ENCODE measurements at places on chromosomes 2 and 18. TPM values are rescaled to one million over a fixed set of nuclear protein-coding genes. Genes with fewer than 3 reads are reported as not detected.
A peak's percentile ranks its signal among the peaks of the same experiment; 100 is the strongest.

DNA sequence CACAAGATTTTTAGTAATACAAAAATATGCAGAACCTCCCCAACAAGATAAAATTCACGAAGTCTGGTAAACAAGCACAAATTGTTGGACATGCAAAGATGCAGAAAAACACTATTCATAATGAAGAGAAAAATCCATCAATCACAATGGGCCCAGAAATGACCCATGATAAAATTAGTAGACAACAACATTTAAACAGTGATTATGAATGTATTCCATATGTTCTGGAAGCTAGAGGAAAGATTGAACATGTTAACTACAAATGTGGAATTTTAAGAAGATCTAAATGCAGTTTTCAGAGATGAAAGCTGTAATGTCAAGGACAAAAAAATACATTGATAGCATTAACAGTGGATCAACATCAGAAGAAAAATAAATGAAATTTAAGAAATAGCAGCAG lies 243.3 kb upstream of the LINC00305 start:
- H3K4me1 ChIP-seq, result no peaks in the 10 kb centered on the region
- DNase-seq, result no peak
- H3K36me3 ChIP-seq, result no peaks in the 10 kb centered on the region
- no peaks in the 10 kb centered on the region for H3K27me3 ChIP-seq
- no peak overlapping the region for H3K4me3 ChIP-seq

GRCh38 chr2:201363857-201364560 lies 6.9 kb upstream of the FLACC1 start:
- no peak for DNase-seq
- no peaks in the 10 kb centered on the region for H3K27me3 ChIP-seq
- H3K36me3 ChIP-seq, result peaks cover 41% of the 10 kb centered on the region
- H3K4me1 ChIP-seq, result no peaks in the 10 kb centered on the region

- no peak within 1 kb of the TSS for H3K27ac ChIP-seq
- no peak within 1 kb of the TSS for H3K4me3 ChIP-seq
- no peak for DNase-seq
These were observed at the start of gene AMER3 for GRCh38 chr2:130755256-130756052. Gene AMER3, plus strand, starts transcription at chr2:130755540. Its CDS starts 6,533 bp downstream, at chr2:130762073.

- H3K4me1 ChIP-seq, result no peaks in the 10 kb centered on the region
- no peaks in the 10 kb centered on the region for H3K36me3 ChIP-seq
- H3K4me3 ChIP-seq, result no peak overlapping the region
- no peak overlapping the region for H3K27ac ChIP-seq
- no peak for DNase-seq
- H3K27me3 ChIP-seq, result no peaks in the 10 kb centered on the region
These were observed 69.6 kb downstream of the EML4 start for GRCh38 chr2:42238644-42239288.

Gene CRYBA2
- not detected for total RNA-seq

DNA sequence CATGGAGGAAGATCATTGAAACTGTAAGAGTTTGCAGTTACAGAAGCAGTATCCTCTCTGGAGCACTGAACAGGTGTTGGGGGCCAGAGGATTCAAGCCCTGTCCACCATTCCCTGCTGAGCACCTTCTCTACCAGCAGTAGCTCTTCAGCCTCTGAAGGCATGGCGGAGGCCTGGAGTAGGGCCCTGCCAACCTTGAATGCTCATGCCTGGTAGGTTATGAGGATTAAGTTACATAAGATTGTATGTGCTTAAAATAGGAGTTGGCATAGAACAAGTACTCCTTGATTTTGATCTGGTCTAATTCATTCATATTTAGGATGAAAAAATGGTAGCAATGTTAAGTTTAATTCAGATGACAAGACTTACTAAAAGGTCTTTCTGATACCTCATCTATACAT lies 40.2 kb downstream of the FMNL2 start:
- H3K4me1 ChIP-seq, result no peaks in the 10 kb centered on the region
- H3K4me3 ChIP-seq, result no peak overlapping the region
- no peaks in the 10 kb centered on the region for H3K36me3 ChIP-seq
- DNase-seq, result no peak
- H3K27ac ChIP-seq, result no peak overlapping the region

GRCh38 chr2:47019961-47020681 lies 104.5 kb upstream of the MCFD2 start:
- peaks cover 28% of the 10 kb centered on the region for H3K4me1 ChIP-seq
- peaks cover 20% of the 10 kb centered on the region for H3K36me3 ChIP-seq
- no peaks in the 10 kb centered on the region for H3K27me3 ChIP-seq
- no peak overlapping the region for H3K4me3 ChIP-seq

GRCh38 chr2:149021761-149022160 lies 16.7 kb upstream of the LYPD6B start:
- H3K4me1 ChIP-seq, result no peaks in the 10 kb centered on the region
- no peaks in the 10 kb centered on the region for H3K36me3 ChIP-seq
- no peak for DNase-seq
- no peak overlapping the region for H3K27ac ChIP-seq

Gene ZSCAN30
- total RNA-seq, result 13.8 TPM

DNA sequence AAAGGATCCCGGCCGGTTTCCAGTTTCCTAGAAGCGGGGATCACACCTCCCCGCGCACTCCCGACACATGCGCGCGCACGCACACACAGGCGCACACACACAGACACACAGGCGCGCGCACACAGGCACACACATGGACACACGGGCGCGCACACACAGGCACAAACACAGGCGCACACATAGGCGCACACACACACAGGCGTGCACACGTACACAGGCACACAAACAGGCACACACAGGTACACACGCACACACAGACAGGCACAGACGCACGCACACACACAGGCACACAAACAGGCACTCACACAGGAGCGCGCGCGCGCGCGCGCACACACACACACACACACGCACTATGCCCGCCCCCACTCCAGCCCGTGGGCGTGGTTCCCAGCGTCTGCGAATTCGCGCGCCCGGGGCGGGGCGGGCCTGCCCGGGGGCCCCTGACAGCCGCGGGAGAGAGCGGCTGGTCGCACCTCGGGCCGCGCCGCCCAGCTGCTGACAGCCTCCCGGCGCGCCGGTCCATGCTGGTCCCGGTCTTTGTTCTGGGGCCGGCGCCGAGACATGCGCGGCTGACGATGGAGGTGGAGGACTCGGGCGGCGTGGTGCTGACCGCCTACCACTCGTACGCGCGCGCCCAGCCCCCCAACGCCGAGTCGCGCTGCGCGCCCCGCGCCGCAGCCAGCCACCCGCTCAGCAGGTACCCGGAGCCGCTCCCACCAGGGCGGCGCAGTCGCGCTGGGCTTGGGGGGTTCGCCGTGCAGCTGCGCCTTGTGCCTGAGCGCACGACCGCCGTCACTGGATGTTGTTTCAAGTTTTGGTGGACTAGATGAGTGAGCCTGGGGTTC lies at the start of gene ARHGAP28:
TSS of gene ARHGAP28 (plus strand) at position 470 of the 845 bp plus-strand sequence. CDS start at position 576, 106 bp downstream.
- no peaks in the 10 kb centered on the region for H3K27me3 ChIP-seq
- DNase-seq, result peak; percentile 80
- peak within 1 kb of the TSS; percentile 87 for H3K27ac ChIP-seq
- no peaks in the 10 kb centered on the region for H3K36me3 ChIP-seq
- peaks cover 5% of the 10 kb centered on the region for H3K4me1 ChIP-seq

GRCh38 chr2:101706121-101706818 lies 8.8 kb downstream of the MAP4K4 start:
- peaks cover 67% of the 10 kb centered on the region for H3K4me1 ChIP-seq
- H3K4me3 ChIP-seq, result no peak overlapping the region
- DNase-seq, result no peak

Gene PIEZO2
- total RNA-seq, result 0.12 TPM

Gene TEX44
- total RNA-seq, result not detected

GRCh38 chr2:10062931-10063365 lies 17.3 kb downstream of the CYS1 start:
- no peak overlapping the region for H3K4me3 ChIP-seq
- H3K27ac ChIP-seq, result no peak overlapping the region
- peak; percentile 23 for DNase-seq
- no peaks in the 10 kb centered on the region for H3K36me3 ChIP-seq
- no peaks in the 10 kb centered on the region for H3K27me3 ChIP-seq

- H3K4me3 ChIP-seq, result no peak overlapping the region
- H3K36me3 ChIP-seq, result no peaks in the 10 kb centered on the region
- H3K27ac ChIP-seq, result no peak overlapping the region
- H3K4me1 ChIP-seq, result no peaks in the 10 kb centered on the region
These were observed 63.0 kb upstream of the GLI2 start for GRCh38 chr2:120672526-120673204.

DNA sequence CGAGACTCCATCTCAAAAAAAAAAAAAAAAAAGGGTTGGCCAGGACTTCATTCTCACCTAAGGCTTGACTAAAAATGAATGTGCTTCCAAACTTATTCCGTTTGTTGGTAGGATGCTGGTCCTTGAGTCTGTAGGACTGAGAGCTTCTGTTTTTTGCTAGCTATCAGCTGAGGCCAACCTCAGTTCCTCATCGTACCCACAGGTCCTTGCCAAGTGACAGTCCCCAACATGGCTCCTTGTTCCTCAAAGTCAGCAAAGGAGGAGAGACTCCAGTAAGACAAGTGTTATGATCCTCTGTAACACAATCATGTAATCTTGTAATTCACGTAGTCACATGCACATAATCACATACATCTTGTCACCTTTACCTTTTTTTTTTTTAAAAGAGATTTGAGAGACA lies 37.0 kb downstream of the HAUS1 start:
- DNase-seq, result no peak
- H3K4me3 ChIP-seq, result no peak overlapping the region
- H3K4me1 ChIP-seq, result no peaks in the 10 kb centered on the region
- H3K27ac ChIP-seq, result no peak overlapping the region

- H3K4me3 ChIP-seq, result no peak overlapping the region
- DNase-seq, result no peak
- peak overlapping the region; percentile 85 for H3K27ac ChIP-seq
- no peaks in the 10 kb centered on the region for H3K27me3 ChIP-seq
- no peaks in the 10 kb centered on the region for H3K36me3 ChIP-seq
These were observed 74.1 kb upstream of the SMAD2 start for GRCh38 chr18:48004577-48004976.

- no peak for DNase-seq
- H3K27ac ChIP-seq, result no peak overlapping the region
- no peaks in the 10 kb centered on the region for H3K27me3 ChIP-seq
- no peak overlapping the region for H3K4me3 ChIP-seq
- H3K4me1 ChIP-seq, result no peaks in the 10 kb centered on the region
These were observed 20.1 kb downstream of the SERPINB12 start for GRCh38 chr18:63562284-63562683.

Gene SERPINB4
- total RNA-seq, result not detected

GRCh38 chr2:147882631-147883030 lies 37.8 kb downstream of the ACVR2A start:
- no peak overlapping the region for H3K27ac ChIP-seq
- H3K4me3 ChIP-seq, result no peak overlapping the region
- no peak for DNase-seq

DNA sequence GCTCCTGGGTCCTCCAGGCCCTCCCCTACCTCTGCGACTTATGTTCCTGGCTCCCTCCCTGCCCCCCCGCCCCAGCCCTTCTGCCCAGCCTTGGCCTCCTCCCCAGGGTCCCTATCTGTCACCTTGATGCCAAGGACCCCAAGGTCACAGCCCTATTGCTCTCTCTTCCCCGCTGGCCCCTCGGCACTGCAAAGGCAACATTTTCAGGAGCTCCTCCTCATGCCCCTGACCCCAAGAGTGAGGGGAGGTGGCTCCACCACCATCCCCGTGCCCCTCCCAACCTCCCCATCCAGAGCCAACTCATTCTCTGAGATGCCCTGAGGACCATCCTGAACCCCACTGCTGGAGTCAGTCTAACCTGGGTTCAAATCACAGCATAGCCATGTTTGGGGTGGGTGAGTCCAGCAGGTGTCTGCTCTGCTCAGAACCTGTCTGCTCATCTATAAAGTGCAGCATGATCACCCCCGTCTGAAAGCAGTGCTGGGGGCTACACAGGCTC lies 11.7 kb downstream of the LIMS2 start:
- H3K27ac ChIP-seq, result peak overlapping the region; percentile 92
- H3K4me3 ChIP-seq, result peak overlapping the region; percentile 9
- DNase-seq, result no peak
- H3K4me1 ChIP-seq, result peaks cover 80% of the 10 kb centered on the region
- H3K36me3 ChIP-seq, result no peaks in the 10 kb centered on the region

DNA sequence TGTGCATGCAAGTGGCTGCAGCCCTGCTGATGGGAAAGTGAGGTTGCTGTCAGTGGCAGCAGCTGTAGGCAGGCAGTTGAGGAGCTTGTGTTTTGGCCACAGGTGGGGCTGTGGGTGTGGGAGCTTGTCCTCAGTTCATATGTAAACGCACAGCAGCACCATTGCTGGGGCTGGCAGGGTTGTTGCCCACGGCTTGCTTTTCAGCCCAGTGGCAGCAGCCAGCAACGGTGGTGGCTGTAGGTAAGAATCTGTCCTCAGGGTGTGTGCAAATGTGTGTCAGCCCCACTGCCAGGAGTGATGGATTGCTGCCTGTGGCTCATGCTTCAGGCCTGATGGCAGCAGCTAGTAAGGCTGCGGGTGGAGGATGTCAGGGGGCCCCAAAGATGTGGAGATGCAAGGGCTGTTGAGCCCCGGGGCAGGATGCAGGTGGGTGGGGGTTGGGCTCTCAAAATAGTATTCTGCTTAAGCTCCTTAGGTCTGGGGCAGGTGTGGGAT lies 141.3 kb upstream of the THUMPD2 start:
- H3K36me3 ChIP-seq, result no peaks in the 10 kb centered on the region
- H3K27me3 ChIP-seq, result no peaks in the 10 kb centered on the region
- no peak overlapping the region for H3K27ac ChIP-seq
- no peak for DNase-seq
- no peaks in the 10 kb centered on the region for H3K4me1 ChIP-seq
- H3K4me3 ChIP-seq, result no peak overlapping the region

- H3K4me3 ChIP-seq, result peak within 1 kb of the TSS; percentile 37
- DNase-seq, result no peak
- H3K27me3 ChIP-seq, result no peaks in the 10 kb centered on the region
- H3K36me3 ChIP-seq, result no peaks in the 10 kb centered on the region
These were observed at the start of gene IL1RL2 for GRCh38 chr2:102186791-102187495. Gene IL1RL2, plus strand, starts transcription at chr2:102187023. Its CDS starts 845 bp downstream, at chr2:102187868.

- H3K27me3 ChIP-seq, result no peaks in the 10 kb centered on the region
- no peaks in the 10 kb centered on the region for H3K36me3 ChIP-seq
- no peak overlapping the region for H3K27ac ChIP-seq
These were observed 224.8 kb downstream of the NUP35 start for GRCh38 chr2:183349091-183349490.

- no peak overlapping the region for H3K27ac ChIP-seq
- no peaks in the 10 kb centered on the region for H3K36me3 ChIP-seq
- no peak overlapping the region for H3K4me3 ChIP-seq
- no peak for DNase-seq
- H3K27me3 ChIP-seq, result no peaks in the 10 kb centered on the region
- H3K4me1 ChIP-seq, result no peaks in the 10 kb centered on the region
These were observed 404.1 kb upstream of the ACVR2A start for GRCh38 chr2:147440734-147441133.

DNA sequence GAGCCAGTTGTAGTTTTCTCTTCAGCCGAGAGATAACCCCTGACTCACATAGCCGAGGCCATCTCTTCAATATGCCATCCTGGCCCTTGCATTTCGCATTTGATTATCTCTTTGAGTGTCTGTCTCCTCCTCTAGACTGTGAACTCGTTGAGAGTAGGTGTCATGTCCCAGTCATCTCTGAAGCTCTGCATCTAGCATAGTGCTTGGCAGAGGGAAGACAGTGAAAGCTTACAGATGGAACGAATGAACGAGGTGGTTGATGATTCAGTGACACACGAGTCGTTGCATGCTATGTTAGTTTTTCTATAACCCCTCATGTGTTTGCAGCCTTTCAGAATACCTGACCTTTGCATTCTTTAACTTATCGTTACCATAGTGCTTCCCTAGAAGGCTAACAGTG lies 59.9 kb upstream of the CYRIA start:
- no peak for DNase-seq
- no peaks in the 10 kb centered on the region for H3K27me3 ChIP-seq
- no peak overlapping the region for H3K27ac ChIP-seq

Gene BMP10
- 2.9 TPM for total RNA-seq

Gene TUBA3E
- total RNA-seq, result 5.4 TPM

- H3K27ac ChIP-seq, result no peak overlapping the region
- no peaks in the 10 kb centered on the region for H3K36me3 ChIP-seq
- H3K27me3 ChIP-seq, result no peaks in the 10 kb centered on the region
- H3K4me3 ChIP-seq, result no peak overlapping the region
- DNase-seq, result no peak
These were observed 104.9 kb upstream of the APCDD1 start for GRCh38 chr18:10349561-10349960.
